ENCODE measurements at places on chromosomes 12 and 14. TPM values are rescaled to one million over a fixed set of nuclear protein-coding genes. Genes with fewer than 3 reads are reported as not detected.
A peak's percentile ranks its signal among the peaks of the same experiment; 100 is the strongest.

Gene AQP2
- 128 TPM for polyA plus RNA-seq

Gene ANKS1B
- polyA plus RNA-seq: 5.4 TPM

DNA sequence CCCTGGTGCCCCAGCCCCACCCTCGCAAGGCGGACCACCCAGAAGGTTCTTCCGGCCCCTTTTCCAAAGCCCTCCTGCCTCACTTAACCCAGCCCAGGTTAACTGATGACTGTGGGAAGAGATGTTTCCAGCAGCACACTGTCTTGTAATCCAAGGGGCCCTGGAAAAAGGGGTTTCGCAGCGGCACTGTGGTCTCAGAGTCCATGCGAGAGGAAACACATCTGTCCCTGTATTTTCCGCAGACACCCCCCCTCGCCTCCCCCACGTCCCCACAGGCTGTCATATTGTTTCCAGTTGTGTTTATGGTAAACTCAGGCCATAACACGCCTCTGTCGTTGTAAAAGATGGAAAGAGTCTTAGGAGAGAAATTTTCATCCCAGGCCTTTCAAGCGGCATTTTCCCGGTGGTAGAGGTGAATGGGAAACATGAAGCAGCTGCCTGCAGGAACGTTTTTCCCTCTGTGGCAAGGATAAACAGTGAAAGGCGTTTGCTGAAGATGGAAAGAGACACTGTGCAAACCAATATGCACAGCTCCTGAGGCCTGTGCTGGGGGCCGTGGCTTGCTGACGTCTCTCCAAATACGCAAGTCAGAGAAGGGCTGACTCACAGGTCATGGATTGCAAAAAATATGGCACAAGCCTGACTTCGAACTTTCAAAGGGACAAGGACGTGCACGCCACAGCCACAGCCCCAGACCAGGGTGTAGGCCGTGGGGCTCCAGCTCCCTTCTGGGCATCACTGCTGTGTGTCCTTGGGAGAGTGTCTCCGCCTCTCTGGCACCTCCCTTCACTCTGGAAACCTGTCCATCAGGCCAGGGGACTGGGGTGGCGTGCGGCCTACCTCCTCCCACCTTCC is 22.5 kb upstream of the FZD10 start:
- no peak for DNase-seq

DNA sequence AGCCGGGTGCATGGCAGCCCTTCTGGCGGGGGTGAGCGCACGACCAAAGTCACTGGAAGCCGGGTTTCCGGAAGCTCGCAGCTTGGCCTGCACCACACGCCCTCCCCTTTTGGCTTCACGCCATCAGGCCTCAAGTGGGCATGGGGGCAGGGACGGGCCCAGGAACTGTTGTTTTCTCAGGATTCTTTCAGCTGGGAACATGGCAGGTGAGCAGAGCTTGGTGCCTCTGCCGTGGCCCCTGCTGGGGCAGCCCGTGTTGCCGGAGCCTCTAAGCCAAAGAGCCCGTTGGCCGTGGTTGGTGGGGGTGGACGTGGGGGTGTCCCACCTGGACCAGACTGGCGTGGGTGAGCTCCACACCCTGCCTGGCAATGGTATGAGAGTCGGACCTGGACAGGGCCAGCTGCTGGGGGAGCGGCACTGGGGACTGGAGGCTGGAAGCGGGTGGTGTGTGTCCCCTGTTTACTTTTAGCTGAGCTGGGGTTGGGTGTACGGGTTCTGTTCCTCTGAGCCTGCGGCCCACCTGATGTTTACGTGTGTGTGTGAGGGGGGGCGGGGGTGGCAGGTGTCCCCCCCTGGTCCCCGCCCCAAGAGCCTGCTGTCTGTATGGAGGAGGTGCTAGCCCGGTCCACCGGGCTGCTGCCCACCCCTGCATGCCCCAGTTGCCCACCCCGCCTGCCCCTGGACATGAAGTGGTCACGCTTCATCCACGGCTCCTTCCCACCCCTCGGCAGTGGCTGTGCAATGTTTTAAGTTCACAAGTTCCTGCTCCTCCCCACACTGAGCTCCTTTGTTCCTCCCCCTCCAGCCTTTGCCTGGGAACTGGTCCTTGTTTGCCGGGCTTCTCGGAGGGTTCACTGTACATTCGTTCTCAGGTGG is 28.7 kb upstream of the PLD4 start:
- DNase-seq: peak; percentile 30

DNA sequence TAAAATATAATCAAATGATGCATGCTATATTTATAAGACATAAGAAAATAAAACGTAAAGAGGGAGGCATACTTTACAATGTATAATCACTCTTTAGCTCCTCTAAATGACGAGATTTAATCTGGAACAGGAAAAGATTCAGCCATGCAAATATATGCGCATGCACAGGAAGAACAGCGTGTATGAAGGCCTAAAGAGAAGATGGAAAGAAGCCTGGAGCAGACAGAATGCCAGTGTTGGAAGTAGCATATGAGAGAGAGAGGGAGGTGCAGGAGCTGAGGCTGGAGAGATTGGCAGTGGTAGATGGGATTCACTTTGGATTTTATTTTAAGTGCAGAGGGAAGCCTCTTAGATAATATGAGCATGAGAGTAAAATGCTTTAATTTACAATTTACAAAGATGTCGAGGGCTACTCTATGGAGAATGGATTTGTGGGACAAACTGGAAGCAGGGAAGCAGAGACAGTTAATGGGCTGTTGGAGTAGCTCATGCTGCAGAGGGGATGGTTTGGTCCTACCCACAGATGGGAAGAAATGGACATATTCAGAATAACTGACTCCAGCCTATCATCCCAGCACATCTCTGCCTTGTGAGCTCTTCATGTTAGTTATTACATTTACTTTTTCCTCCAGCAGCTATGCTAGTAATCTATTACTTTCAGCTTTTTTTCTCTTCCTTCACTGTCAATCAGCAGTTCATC is 411.1 kb downstream of the TMTC2 start:
- no peak for DNase-seq

Gene STAC3
- 4.3 TPM for polyA plus RNA-seq

GRCh38 chr12:89470741-89471509 is 53.7 kb downstream of the GALNT4 start:
- DNase-seq: no peak

Gene SYNE3
- 2.2 TPM for polyA plus RNA-seq

DNA sequence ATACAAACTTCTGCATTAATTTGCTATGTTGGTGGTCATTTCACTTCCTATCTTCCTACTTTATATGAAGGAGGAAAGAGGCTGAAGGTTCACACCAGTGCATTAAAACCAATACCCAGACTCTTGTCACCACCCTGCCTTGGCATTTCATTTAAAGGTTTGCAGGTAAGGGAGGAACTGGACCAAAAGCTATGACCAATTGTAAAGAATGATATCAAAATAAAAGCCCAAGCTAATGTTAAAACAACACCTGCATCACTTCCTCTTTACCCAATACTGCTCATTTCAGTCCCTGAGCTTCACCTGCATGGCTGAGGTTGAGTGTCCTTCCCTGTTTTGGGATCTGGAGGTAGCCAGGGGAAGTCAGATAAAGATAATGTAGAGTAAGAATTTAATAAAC is 47.2 kb upstream of the TMEM233 start:
- no peak for DNase-seq

- no peak for DNase-seq
Measured at GRCh38 chr12:11624116-11624515, 25.4 kb upstream of the ETV6 start.

DNA sequence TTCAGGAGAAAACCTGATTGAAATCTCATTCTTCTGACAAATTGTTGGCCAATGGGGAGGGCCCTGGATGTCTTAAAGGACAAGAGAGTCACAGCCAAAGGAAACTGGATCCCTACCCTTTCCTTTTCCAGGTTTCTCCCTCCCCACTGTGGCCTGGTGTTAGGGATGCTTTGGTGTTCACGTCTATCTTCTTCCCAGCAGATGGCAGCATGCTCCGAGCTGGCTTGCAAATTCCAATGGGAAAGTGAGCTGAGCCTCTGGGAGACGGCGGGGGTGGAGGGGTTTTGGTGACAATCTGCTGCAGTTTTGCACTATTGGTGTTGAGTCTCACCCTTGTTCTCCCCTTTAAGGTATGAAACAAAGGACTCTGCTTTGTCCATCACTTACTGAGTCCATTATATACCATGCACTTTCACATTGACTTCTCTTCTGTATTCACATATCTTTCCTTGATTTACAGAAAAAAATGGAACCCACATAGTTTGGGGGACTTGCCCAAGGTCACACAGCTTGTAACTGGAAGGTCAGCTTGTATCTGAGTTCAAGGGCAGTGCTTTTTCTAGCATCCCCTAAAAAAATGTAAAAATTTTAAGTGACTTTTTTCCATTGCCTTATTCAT is 39.3 kb downstream of the CCDC177 start:
- peak; percentile 58 for DNase-seq

DNA sequence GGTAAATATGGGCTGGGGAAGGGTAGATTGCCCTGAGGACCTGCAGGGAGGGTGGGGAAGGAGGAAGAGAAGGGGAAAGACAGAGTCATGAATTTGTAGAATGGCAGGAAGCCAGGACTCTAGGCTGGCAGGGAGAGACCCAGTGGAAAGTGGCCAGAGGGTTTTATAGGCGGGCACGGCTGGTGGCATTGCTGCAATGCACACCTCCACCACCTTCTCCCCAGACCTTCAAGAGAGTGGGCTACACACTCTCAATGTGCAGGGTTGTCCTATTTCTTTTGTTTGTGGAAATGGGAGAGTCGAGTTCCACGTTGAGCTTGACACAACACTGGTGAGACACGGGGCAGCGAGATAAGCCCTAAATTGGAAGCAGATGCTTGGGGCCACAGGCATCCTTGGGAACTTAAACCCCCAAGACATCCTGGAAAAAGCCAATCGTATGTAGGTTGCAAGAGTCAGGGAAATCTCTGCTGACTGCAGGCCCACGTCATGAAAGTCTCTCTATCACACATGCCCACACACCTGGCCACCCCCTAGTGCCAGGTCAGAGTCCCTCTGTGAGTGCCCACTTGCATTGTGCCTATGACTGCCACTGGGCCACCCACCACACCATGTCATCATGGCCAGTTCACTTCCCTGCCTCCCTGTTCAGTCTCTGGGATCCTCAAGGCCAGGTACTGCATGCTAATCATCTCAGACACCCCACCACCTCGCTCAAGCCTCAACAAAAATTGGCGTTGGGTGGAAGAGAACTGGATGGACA is 38.0 kb upstream of the BDKRB2 start:
- no peak for DNase-seq

- no peak for DNase-seq
Measured at GRCh38 chr14:74491956-74492775, 939 bp downstream of the NPC2 start.

DNA sequence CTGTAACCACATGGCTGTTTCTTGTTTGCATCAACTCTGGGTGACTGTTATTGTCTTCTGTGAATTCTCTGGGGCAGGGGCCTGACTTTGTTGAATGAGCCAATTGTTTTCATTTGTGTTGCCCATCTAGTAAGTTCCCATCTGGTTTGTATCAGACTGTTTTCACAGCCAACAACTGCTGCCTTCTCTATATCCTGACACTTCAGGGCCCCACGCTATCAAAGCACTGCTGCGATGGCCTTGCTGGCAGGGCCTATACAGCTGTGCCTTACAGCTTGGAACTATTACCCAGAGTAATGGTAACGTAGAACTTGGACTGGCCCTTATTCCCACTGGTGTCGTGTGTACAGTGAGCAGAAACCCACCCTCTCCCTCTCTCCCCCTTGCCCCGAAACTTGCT is 104.3 kb upstream of the DACT1 start:
- peak; percentile 35 for DNase-seq

GRCh38 chr12:92769124-92769901 is 66.5 kb downstream of the PLEKHG7 start:
- no peak for DNase-seq

- DNase-seq: no peak
Measured at GRCh38 chr12:122856999-122857671, 21.9 kb downstream of the HIP1R start.

Gene SLC8B1
- 14.9 TPM for polyA plus RNA-seq

DNA sequence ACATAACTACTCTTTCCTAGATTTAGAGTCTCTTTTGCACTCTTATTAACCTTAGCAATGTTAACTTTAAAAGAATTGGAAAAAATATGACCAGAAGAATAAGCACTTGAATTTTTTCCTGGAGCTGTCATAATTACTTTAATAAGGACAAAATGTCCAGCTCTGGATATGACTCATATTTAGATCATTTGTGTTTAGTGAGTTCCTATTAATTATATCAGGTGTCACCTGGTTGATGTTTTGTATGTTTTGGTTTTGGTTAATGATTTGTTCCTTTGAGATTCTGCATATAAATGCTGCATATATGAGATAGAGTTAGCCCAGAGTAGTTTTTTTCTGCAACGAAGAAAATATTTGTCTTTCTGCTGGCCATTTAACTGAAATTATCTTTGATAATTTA is 5.1 kb downstream of the CLECL1 start:
- DNase-seq: no peak

Gene SPX
- polyA plus RNA-seq: 14.6 TPM

GRCh38 chr12:121769831-121770301 is 23.6 kb downstream of the RHOF start:
- DNase-seq: no peak

Gene CMKLR1
- 4.3 TPM for polyA plus RNA-seq

Gene HCFC2
- 16.8 TPM for polyA plus RNA-seq

Gene LHX5
- not detected for polyA plus RNA-seq

Gene RTRAF
- 290 TPM for polyA plus RNA-seq

DNA sequence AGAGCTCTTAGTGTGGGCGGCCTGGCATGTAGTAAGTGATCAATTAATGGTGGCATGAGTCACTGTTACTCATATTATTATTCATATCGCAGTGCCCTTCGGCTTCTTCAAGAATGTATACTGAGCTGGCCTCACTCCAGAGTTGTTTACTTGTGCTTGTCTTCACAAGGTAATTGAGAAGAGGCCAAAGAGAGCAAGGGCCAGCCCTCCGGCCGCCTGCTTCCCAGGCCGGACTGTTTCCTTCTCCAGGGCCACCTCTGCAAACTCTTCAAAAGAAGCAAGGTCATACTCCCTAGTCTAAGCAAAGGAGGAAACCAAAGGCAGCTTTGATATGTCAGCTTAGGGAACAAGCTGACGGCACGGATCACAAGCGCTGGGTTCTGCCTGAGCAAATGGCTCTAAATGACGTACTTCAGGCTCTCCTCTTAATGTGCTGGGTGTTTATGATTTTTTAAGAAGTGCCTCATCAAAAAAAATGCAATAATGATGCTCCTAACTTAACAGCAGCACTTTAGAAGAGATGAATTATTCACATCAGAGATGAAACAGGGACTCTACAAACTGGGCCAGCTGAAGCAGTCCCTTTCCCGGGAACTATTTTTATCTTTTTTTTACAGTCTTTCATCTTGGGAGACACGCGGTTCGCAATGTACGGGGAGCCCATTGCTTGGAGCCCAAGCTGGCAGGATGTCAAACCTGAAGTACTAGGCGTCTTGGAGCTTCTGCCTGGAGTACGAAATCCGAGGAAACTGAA is 65.6 kb upstream of the DLK1 start:
- no peak for DNase-seq

Data from renal pelvis (tissue), 12 donors.